Fibroblast of the aortic adventitia (primary cell): ENCODE measurements at places on chromosomes 6 and 20.

DNA sequence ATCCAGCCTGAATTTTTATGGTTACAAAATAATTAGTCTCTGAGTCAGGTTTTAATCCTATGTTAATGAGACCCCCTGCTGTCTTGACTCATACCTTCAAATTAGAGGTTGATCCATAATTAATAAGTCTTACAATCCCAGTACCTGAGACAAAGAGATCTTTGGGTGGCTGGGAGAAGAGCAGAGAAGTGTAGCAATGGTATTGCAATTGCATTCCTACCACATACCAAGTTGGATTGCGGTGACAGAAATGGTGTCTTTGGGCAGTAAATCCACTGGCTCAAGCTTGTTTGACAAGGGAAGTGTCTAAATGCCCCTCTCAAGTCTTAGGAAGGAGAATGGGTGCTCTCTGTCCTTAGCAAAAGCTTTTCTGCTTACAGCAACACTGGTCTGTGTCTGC is 150.4 kb downstream of the BTBD3 start:
- peak; percentile 23 for DNase-seq

DNA sequence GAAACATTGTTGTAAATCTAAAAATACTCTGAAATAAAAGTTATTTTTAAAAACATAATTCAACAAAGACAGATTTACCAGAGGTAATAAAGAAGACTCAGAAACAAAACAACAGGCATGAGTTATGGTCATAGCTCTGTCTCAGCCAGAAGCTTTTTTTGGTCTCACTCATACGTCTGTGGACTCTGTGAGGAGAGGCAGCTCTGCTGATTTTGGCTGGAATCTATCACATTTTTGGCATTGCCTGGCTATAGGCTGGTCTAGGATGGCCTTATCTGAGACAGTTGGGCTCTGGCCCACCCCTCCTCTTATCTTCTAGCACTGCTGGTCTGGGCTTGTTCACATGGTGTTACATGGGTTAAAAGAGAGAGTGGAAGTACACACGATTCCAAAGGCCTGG is 514.0 kb upstream of the BTBD3 start:
- peak; percentile 95 for DNase-seq

DNA sequence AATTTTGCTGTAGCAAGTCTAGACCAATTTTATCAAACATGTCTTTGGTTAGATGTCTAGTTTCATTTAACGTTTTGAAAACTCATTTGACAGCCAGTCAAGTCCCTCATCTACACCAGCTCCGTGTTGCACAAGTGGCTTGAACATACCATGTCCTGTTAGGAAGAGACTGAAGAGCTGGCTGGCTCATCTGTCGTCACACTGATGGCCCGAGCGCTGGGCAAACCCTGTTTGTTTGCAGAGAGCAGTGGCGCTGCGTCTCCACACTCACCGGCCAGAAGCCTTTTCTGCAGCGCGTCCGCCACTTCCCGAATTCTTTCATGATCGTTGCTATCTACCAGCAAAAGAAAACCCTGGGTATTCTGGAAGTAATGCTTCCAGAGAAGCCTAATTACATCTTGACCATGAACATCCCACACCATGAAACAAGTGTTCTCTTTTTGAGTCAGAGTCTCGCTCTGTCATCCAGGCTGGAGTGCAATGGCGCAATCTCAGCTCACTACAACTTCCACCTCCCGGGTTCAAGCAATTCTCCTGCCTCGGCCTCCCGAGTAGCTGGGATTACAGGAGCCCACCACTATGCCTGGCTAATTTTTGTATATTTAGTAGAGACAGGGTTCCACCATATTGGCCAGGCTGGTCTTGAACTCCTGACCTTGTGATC is 10.7 kb upstream of the TCFL5 start:
- no peak for DNase-seq

- DNase-seq, result no peak
Observed at GRCh38 chr6:51394061-51394460, 575.4 kb downstream of the TFAP2B start.

- no peak for DNase-seq
Observed at GRCh38 chr6:80482056-80482455, 375.6 kb downstream of the BCKDHB start.

GRCh38 chr6:89939144-89939543 is 44.9 kb downstream of the GJA10 start:
- no peak for DNase-seq

DNA sequence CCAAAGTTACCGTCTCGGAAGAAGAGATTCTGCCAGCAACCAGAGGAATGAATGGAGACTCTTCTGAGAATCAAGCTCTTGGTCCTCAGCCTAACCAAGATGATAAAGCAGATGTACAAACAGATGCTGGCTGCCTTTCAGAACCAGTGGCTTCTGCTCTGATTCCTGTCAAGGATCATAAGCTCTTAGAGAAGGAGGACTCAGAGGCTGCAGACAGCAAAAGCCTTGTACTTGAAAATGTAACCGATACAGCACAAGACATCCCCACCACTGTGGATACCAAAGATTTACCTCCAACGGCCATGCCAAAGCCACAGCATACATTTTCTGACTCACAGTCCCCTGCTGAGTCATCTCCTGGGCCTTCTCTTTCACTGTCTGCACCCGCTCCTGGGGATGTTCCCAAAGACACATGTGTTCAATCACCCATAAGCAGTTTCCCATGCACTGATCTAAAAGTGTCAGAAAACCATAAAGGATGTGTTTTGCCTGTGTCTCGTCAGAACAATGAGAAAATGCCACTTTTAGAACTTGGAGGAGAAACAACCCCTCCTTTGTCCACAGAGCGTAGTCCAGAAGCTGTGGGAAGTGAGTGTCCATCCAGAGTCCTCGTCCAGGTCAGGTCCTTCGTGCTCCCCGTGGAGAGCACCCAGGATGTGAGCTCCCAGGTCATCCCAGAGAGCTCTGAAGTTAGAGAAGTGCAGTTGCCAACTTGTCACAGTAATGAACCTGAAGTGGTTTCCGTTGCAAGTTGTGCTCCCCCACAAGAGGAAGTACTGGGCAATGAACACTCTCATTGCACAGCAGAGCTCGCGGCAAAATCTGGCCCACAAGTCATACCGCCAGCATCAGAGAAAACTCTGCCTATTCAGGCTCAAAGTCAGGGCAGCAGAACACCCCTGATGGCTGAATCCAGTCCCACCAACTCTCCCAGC is 109.6 kb downstream of the RTN4IP1 start:
- DNase-seq, result peak; percentile 87

GRCh38 chr6:157089258-157089657 is 234.1 kb downstream of the TMEM242 start:
- peak; percentile 62 for DNase-seq

GRCh38 chr6:23006656-23007055 is 437.3 kb downstream of the HDGFL1 start:
- DNase-seq, result no peak

DNA sequence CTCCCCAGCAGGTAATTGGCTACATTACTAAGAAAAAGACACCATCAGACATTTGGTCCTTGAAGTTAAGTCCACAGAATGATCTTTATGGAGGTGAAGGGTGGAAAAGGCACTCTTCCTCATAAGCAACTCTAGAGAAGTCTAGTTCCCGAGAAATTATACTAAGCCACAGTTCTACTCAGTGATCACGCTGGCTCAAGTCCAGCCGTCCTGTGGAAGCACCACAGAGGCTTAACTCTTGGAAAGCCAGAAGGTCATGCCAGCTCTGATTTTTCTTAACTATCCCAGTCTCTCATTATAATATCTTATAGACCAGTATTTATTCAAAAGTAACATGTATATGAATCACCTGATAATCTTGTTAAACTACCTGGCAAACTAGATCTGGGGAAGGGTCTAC is 258.5 kb downstream of the EYA4 start:
- DNase-seq, result no peak

DNA sequence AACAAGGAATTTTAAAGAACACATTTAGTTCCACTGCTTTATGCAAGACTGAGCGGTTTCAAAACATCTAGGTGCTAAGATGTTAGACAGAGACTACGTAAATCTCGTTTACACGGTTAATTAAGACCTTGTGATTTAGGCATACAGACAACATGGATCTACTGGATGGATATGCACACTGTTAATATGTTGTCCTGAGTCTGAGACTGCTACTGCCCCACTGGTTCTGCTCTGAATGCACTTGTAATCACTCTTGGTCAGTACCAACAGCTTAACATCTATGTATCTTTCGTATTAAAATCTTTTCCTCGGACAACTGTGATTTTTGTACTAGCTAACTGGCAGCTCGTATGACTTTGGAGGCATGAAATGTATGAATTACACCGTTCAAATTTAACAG is 3.1 kb downstream of the MAN1A1 start:
- DNase-seq, result peak; percentile 27

DNA sequence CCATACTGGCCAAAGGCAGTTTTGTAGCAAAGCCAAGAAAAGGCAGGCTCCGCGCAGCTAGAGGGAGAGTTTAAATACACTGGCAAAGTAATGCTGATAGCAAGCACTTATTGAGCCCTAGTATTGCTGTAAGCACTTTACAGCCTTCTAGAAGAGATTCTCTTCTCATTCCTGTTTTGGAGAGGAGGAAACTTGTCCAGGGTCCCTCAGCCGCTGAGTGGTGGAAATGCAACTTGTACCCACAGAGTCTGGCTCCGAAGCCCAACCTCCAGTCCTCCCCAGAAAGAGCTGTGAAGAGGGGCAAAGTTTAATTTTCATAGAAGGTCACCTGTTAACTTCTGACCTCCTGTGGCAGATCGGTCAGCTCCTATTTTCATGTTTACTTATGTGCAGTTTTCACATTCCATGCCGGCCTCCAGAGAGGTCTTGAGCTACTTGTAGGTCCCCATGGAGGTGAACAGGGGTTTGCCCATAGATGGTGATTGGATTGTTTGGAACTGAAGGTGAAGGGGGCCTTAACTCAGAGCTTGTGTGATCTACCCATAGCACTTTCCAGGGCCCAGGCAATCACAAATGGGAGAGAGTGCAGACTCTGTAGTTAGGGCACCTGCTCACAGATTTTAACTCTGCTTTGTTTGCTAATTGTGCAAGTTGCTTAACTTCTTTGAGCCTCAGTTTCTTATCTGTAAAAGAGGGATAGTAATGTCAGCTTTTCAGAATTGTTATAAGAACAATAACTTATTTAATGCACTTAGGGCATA is 70.7 kb downstream of the LYRM2 start:
- DNase-seq, result no peak

GRCh38 chr6:168671863-168672546 is 231.0 kb downstream of the SMOC2 start:
- DNase-seq, result no peak

DNA sequence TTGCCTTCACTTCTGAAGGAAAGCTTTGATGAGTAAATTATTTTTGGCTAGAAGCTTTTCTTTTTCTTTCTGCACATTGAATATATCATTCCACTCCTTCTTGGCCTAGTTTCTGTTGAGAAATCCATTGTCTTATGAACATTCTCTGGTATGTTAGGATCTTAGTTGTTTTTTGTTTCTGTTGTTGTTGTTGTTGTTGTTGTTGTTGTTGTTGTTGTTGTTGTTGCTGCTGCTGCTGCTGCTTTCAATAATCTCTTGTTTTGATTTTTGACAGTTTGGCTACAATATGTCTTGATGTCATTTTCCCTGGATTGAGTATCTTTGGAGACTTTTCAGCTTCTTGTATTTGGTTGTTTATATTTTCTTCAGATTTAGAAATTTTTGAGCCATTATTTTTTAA is 836.5 kb upstream of the MAN1A1 start:
- DNase-seq, result no peak

DNA sequence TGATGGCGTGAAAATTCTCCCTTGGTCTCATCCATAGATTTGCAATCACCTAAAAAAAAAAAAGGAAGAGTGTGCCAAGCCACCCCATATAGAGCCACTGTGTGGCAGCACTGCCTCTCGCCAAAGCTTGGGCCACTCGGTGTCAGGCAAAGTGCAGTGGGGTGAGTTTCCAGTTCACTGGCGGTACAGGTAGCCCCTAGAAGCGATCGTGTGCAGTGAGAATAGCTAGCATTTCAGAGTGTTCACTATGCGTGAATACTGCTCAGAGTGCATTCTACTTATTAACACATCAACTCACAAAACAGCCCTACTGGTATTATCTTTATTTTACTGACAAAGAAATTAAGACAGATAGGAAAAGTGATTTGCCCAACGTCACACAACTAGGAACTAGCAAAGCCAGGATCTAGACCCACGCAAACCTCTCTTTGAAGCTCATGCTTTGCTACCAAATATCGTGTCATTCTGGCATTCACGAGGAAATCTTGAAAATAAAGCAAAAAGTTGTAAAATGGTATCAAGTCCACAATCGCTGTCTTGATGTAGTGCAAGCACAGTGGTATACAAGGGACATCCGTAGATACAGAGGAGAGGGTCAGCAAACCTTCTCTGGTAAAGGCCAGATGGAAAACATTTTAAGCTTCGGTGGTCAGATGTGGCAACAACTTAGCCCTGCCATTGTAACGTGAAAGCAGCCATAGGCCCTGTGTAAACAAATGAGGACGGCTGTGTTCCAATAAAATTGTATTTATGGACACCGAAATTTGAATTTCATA is 10.4 kb upstream of the GCNT2 start:
- DNase-seq, result peak; percentile 44

- DNase-seq, result no peak
Observed at GRCh38 chr6:6610031-6610591, 21.6 kb downstream of the LY86 start.

- peak; percentile 86 for DNase-seq
Observed at GRCh38 chr6:137820952-137821351, 46.1 kb upstream of the TNFAIP3 start.

- DNase-seq, result no peak
Observed at GRCh38 chr6:166905013-166905412, 51.3 kb downstream of the RNASET2 start.

DNA sequence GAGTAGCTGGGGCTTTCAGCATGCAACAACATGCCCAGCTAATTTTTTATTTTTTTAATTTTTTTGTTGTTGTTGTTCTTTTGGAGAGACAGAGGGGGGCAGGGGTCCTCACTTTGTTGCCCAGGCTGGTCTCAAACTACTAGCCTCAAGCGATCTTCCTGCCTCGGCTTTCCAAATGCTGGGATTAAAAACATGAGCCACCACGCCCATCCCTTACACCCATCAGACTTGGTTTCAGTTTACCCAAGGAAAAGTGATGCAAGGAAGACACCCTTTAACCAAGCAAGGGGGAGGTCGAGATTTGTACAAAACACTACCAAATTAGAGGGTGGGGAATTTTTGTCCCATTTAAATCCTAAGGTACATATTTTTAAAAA is 210.1 kb downstream of the ARHGAP18 start:
- DNase-seq, result no peak

DNA sequence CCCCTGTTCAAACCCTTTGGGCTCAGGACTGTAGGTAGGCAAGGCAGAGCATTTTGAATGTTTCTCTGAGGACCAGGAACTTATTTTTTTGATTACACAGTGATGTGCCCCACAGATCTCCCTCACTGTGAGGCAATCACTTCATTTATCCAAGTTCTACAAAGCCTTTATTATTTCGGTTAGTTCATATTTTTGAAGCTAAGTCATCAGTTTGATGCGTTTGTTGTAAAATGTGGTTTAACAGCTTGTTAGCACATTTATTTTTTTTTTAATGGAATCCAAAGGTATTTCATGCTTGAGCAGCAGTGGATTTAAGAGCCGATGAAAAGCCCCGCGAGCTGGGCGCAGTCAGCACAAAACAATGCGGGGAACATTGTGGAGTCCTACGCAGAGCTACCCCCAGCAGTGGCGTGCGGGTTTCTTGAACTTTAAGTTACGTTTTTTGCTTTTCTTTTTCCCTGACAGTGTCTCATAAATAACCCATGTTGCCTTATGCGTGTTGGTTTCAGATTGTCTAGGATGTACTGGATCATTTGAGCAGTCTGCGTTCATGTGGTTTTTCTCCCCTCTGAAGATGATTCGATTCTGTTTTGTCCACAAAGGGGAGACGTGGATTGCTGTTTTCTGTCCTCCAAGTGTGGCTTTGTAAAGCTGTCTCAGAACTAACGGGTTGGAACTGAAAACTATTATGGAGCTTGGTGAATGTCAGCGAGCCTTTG is 233.6 kb upstream of the BMP2 start:
- peak; percentile 26 for DNase-seq
